ENCODE measurements at places on chromosomes 4 and X. TPM values are rescaled to one million over a fixed set of nuclear protein-coding genes. Genes with fewer than 3 reads are reported as not detected.
A peak's percentile ranks its signal among the peaks of the same experiment; 100 is the strongest.

Gene CYP2U1
- 1.2 TPM for total RNA-seq

Gene CXCL13
- total RNA-seq = not detected

- no peak overlapping the region for H3K27ac ChIP-seq
- H3K27me3 ChIP-seq = no peaks in the 10 kb centered on the region
- no peaks in the 10 kb centered on the region for H3K4me1 ChIP-seq
- peak; percentile 55 for DNase-seq
- no peak overlapping the region for H3K4me3 ChIP-seq
These were observed 146.0 kb upstream of the CPEB2 start for GRCh38 chr4:14856062-14856933.

- no peak overlapping the region for H3K4me3 ChIP-seq
- no peaks in the 10 kb centered on the region for H3K27me3 ChIP-seq
- no peak for DNase-seq
- H3K36me3 ChIP-seq = no peaks in the 10 kb centered on the region
These were observed 16.0 kb upstream of the HPGD start for GRCh38 chr4:174538123-174538875.

Gene MAGEE2
- not detected for total RNA-seq

DNA sequence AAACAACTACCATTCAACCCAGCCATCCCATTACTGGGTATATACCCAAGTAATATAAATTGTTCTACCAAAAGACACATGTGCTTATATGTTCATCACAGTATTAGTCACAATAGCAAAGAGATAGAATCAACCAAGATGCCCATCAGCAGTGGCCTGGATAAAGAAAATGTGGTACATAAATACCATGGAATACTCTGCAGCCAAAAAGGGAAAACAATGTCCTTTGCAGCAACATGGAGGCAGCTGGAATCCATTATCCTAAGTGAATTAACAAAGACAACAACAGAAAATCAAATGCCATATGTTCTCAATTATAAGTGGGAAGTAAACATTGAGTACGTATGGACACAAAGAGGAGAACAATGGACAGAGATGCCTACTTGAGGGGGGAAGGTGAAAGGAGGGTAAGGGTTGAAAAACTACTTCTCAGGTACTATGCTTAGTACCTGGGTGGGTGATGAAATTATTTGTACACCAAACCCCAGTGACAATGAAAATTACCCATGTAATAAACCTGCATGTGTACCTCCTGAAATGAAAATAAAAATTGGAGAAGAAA, 632.1 kb upstream of the AADAT start:
- no peak overlapping the region for H3K4me3 ChIP-seq
- no peak for DNase-seq
- H3K27ac ChIP-seq = no peak overlapping the region
- H3K4me1 ChIP-seq = no peaks in the 10 kb centered on the region

GRCh38 chr4:131488772-131489171, 1660.3 kb upstream of the PCDH10 start:
- H3K27ac ChIP-seq = no peak overlapping the region
- H3K4me1 ChIP-seq = no peaks in the 10 kb centered on the region
- no peak for DNase-seq
- no peaks in the 10 kb centered on the region for H3K27me3 ChIP-seq

Gene RHOXF1
- 0.41 TPM for total RNA-seq

DNA sequence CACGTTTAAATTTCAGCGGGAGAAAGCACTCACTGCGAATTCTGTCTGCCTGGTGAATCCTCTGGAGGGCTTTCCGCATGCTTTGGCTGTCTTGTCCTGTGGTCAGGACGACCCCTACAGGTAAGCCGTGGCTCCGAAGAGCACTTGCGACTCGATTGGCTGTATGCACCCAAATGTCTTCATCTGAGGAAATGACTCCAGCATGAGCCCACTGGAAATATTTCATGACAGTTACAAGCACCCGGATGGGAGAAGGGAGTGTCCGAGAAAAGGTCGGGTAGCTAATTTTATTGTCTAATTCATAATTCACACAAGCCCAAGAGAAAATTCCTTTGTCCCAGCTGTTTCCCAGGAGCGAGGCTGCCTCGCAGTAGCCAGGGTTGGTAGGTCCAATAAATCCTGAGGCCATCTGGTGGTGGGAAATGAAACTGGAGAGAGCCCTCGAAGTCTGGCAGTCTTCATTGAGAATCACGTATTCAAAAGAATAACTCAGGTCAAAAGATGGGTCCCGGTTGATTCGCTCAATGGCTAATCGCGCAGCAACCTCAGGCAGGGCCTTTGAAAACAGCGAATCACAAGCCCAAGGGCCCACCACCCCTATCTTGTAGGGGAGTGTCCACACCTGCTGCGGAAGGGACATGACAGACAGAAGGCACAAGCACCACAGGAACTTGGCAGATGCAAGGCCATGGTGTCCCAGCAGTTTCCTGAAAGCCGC, 6.6 kb downstream of the GUCY2F start:
- H3K27ac ChIP-seq = no peak overlapping the region
- H3K27me3 ChIP-seq = peaks cover 10% of the 10 kb centered on the region
- H3K4me1 ChIP-seq = peaks cover 4% of the 10 kb centered on the region
- H3K36me3 ChIP-seq = no peaks in the 10 kb centered on the region

GRCh38 chrX:103124284-103124683, 31.3 kb upstream of the NXF3 start:
- H3K27me3 ChIP-seq = no peaks in the 10 kb centered on the region
- no peak for DNase-seq
- no peak overlapping the region for H3K27ac ChIP-seq
- H3K4me3 ChIP-seq = no peak overlapping the region
- no peaks in the 10 kb centered on the region for H3K4me1 ChIP-seq

Gene RAB9B
- total RNA-seq = 0.62 TPM

GRCh38 chr4:15781427-15782095, 3.4 kb downstream of the CD38 start:
- no peak for DNase-seq
- peaks cover 9% of the 10 kb centered on the region for H3K27me3 ChIP-seq
- no peak overlapping the region for H3K27ac ChIP-seq
- no peaks in the 10 kb centered on the region for H3K36me3 ChIP-seq
- H3K4me3 ChIP-seq = no peak overlapping the region

- no peak overlapping the region for H3K4me3 ChIP-seq
- no peak for DNase-seq
- no peaks in the 10 kb centered on the region for H3K27me3 ChIP-seq
- no peaks in the 10 kb centered on the region for H3K36me3 ChIP-seq
- peak overlapping the region; percentile 65 for H3K27ac ChIP-seq
- peaks cover 10% of the 10 kb centered on the region for H3K4me1 ChIP-seq
These were observed 186.4 kb downstream of the SPRY1 start for GRCh38 chr4:123583043-123583442.

Gene IGFBP7
- 9.5 TPM for total RNA-seq

DNA sequence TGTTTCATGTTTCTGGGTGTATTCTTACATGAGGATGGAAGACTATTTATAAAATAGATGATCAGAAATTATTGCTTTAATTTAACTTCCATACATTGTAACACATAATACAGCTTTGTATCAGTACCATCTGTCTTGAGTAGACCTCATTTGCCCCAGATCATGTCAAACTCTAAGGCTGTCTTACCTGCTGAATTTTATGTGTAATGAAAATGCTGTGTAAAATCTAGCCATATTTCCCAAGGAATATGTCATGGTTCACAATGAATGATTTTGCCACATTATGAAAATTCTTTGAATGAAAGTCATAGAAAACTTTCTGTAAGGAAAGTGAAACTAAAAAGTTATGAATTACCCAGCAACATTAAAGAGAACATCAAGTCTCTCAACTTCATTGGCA, 7.4 kb downstream of the BDH2 start:
- H3K4me1 ChIP-seq = no peaks in the 10 kb centered on the region
- H3K27ac ChIP-seq = no peak overlapping the region
- no peak overlapping the region for H3K4me3 ChIP-seq
- no peaks in the 10 kb centered on the region for H3K27me3 ChIP-seq
- no peak for DNase-seq

- H3K4me3 ChIP-seq = no peak overlapping the region
- H3K4me1 ChIP-seq = no peaks in the 10 kb centered on the region
- H3K36me3 ChIP-seq = no peaks in the 10 kb centered on the region
- no peak for DNase-seq
- no peaks in the 10 kb centered on the region for H3K27me3 ChIP-seq
These were observed 149.9 kb downstream of the AMMECR1 start for GRCh38 chrX:110167952-110168451.

- H3K27me3 ChIP-seq = no peaks in the 10 kb centered on the region
- H3K4me1 ChIP-seq = no peaks in the 10 kb centered on the region
- no peak overlapping the region for H3K4me3 ChIP-seq
- no peak for DNase-seq
These were observed 12.4 kb downstream of the DYNLT3 start for GRCh38 chrX:37834937-37835336.

GRCh38 chrX:31702222-31702621, 630.4 kb upstream of the FTHL17 start:
- no peak overlapping the region for H3K4me3 ChIP-seq
- H3K27me3 ChIP-seq = no peaks in the 10 kb centered on the region
- H3K4me1 ChIP-seq = no peaks in the 10 kb centered on the region
- H3K27ac ChIP-seq = no peak overlapping the region
- DNase-seq = no peak

- no peaks in the 10 kb centered on the region for H3K27me3 ChIP-seq
- H3K4me1 ChIP-seq = no peaks in the 10 kb centered on the region
- DNase-seq = no peak
- no peak overlapping the region for H3K4me3 ChIP-seq
- H3K36me3 ChIP-seq = no peaks in the 10 kb centered on the region
These were observed 93.3 kb downstream of the TIGD2 start for GRCh38 chr4:89204624-89205023.

DNA sequence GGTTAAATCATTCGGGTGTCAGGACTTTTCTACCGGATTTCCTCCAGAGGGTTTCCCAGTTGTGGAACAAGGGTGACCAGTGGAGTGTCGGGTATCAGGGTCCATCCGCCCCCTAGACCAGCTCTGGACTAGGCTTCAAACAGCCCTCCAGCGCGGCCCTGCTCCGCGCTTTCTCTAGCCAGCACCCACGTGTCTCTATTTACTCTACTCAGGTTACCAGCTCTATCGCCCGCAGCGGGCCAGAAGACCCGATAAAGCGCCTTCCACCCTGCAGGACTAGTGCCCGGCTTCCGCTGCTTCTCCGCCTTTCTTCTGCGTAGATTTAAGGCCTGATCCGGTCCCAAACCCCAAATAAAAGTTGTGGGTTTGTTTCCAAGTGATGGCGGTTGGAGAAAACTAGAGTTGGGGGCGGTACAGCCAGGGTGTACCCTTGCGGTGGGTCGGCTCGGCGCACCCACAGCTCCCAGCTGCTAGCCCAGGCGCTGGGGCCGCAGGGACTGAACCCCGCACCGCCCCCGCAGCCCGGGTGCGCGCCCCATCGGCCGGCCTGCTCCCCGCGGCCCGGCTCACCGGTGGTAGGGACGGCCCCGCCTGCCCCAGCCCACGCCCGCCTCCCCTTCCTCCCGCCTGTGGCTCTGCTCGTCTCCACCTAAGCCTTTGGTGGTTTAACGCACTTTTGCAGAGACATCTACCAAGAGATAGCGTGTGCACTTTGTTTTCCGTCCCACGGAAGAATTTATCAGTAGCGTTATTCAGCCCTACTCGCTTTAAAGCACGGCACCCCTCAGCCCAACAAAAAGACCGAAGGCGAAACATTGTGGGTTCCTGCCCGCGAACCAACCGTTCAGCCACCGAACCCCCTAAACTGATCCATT, 2.1 kb downstream of the LEF1 start:
- H3K4me3 ChIP-seq = peak overlapping the region; percentile 51
- DNase-seq = no peak
- H3K27me3 ChIP-seq = peaks cover 24% of the 10 kb centered on the region
- H3K36me3 ChIP-seq = no peaks in the 10 kb centered on the region
- no peak overlapping the region for H3K27ac ChIP-seq

Gene TMEM271
- not detected for total RNA-seq

Gene CSAG3
- 0.26 TPM for total RNA-seq

DNA sequence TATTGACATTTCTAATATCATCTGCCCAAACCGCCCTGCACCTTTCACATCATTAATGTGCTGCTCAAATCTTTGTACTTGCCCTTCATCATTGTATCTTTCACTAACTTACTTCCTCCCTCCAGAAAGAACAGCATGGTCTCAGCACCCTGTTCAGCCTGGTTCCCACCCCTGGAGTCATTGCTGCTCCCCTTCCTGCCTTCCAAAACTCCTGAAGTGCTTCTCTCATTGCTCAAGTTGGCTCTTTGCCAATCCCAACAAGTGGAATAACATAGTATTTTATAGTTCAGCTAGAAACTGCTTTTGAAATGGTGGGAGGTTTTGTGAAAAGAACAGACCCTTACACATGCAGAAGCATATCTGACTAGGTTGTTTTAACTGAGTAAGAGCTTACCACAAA, 14.0 kb upstream of the TTC29 start:
- H3K4me1 ChIP-seq = no peaks in the 10 kb centered on the region
- H3K27ac ChIP-seq = no peak overlapping the region
- DNase-seq = no peak

Gene PAGE2
- not detected for total RNA-seq

Gene SORCS2
- 0.15 TPM for total RNA-seq

DNA sequence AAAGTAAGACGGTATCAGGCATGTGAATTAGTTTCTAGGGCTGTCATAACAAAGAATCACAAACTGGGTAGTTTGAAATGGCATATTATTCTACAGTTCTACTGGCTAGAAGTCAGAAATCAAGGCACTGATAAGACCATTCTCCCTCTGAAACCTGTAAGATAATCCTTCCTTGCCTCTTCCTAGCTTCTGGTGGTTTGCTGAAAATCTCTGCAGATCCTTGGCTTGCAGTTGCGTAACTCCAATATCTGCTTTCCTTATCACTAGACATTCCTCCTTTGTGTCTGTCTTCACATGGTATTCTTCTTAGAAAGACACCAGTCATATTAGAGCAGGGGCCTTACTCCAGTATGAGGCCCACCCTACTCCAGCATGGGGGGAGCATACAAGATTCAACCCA, 19.6 kb upstream of the LCORL start:
- no peak for DNase-seq
- no peaks in the 10 kb centered on the region for H3K36me3 ChIP-seq
- no peaks in the 10 kb centered on the region for H3K27me3 ChIP-seq
- H3K27ac ChIP-seq = no peak overlapping the region
- H3K4me1 ChIP-seq = no peaks in the 10 kb centered on the region

- peak overlapping the region; percentile 91 for H3K27ac ChIP-seq
- peaks cover 4% of the 10 kb centered on the region for H3K36me3 ChIP-seq
- peaks cover 17% of the 10 kb centered on the region for H3K4me1 ChIP-seq
- no peak for DNase-seq
- peak overlapping the region; percentile 83 for H3K4me3 ChIP-seq
- no peaks in the 10 kb centered on the region for H3K27me3 ChIP-seq
These were observed 859 bp downstream of the SMARCA1 start for GRCh38 chrX:129522184-129523078.

DNA sequence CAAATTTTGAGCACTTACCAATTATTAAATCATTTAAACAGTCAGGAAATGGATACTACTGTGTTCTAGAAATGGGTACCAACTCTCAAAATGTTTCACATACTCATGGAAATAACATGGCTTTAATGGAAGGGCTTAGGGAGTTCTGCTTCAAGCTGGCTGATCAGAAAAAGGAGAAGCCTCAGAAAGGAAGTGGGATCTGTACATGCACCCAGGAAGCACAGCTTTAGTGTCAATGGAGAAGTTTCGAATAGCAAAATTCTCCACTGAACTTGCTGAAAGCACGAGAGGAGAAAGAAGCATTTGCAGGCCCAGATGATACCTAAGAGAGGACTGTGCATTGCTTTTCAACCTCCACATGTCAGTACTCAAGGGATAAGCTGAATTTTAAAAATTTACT, 11.1 kb upstream of the HS3ST1 start:
- H3K27me3 ChIP-seq = no peaks in the 10 kb centered on the region
- no peak for DNase-seq
- H3K4me3 ChIP-seq = no peak overlapping the region
- H3K27ac ChIP-seq = no peak overlapping the region
- no peaks in the 10 kb centered on the region for H3K36me3 ChIP-seq
- no peaks in the 10 kb centered on the region for H3K4me1 ChIP-seq

All from Panc1 (cell line).